ENCODE measurements at places on chromosomes 7 and 10.

DNA sequence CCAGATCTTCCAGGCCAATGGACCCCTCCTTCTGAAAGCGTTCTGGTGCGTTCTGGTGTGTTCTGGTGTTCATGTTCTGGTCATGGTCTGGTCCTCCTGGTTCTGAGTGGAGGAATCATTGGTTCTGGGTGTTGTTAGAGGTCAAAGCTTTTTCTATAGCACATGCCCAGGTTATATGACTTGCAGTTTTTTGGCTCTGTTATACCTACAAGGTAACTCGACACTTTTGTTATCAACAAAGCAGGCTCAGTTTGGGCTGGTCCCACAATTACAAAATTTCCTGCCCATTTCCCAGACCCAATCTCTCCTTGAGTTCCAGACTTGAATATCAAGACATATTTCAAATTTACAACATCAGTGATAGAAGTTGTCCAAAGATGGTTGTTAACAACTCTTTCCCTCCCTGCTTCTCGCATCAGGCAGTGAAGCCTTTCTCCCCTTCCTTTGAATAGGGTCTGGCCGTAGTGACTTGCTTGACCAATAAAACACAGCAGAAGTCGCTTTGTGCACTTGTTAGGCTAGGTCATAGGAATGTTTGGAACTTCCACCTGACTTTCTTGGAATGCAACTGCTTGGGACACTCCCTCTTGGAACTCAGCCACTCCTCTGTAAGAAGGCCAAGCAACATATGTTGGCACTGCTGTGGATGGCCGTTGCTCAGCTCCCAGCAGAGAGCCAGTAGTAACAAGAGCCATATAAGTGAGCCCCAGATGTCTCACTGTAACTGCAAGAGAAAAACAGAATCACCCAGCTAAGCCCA, 83.1 kb upstream of the STEAP1B start:
- DNase-seq: no peak

- DNase-seq: no peak
Observed at GRCh38 chr10:66098595-66099480, 827.0 kb upstream of the LRRTM3 start.

- peak; percentile 61 for DNase-seq
Observed at GRCh38 chr10:22252224-22252800, 34.5 kb upstream of the EBLN1 start.

DNA sequence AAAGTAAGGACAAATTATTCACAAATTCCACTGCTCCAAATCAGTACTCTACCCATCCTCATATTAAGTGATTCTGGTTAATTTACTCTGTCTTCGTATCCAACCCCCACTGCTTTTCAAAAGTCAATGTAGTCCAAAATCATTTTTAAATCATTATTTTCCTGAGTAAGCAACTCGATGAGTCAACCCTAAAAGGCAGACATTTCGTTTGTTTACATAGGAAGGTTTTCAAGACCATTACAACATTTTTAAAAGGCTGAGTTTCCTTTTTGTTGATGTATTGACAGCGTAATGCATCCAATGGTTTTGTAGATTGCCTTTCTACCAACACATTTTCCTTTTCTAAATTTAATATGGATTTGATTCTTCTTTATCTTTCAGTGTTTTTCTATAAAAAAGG, 523.0 kb upstream of the ANKRD30A start:
- DNase-seq: no peak

DNA sequence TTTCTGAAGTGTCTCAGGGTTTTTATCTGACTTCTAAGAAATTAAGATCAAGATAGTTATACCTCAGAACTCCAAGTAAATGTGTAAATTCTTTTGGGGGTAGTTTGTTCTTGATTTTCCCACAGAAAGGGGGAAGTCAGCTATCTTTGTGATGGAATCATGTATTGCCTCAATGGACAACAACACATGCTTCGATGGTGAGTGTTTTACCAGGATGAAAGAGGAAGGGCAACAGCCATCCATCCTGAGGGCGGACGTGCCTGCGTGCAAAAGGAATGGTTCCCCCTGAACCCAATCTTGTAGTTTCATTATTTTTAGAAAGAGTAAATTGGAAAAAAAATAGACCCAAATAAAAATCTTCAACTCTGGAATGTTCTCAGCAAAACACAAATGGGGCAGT, 67.2 kb upstream of the ZPBP start:
- DNase-seq: no peak

DNA sequence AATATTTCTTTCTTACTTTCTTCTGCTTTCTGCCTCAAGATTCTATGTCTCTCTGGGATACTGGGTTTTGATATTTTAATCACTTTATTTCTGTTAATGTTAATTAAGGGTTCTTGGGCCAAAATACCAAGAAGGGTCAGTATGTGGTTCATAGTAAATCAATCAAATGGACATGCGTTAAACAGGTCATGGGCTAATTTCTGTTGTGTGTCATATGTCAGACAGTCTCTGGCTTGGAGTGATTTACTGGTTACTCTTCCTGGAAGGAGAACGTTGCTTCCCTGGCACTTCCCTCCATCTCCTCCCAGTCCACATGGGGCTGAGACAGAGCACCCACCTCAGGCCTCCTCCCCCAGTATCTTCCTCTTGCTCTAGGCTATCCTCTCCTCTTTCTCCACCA, 489.1 kb downstream of the SUGCT start:
- DNase-seq: no peak

DNA sequence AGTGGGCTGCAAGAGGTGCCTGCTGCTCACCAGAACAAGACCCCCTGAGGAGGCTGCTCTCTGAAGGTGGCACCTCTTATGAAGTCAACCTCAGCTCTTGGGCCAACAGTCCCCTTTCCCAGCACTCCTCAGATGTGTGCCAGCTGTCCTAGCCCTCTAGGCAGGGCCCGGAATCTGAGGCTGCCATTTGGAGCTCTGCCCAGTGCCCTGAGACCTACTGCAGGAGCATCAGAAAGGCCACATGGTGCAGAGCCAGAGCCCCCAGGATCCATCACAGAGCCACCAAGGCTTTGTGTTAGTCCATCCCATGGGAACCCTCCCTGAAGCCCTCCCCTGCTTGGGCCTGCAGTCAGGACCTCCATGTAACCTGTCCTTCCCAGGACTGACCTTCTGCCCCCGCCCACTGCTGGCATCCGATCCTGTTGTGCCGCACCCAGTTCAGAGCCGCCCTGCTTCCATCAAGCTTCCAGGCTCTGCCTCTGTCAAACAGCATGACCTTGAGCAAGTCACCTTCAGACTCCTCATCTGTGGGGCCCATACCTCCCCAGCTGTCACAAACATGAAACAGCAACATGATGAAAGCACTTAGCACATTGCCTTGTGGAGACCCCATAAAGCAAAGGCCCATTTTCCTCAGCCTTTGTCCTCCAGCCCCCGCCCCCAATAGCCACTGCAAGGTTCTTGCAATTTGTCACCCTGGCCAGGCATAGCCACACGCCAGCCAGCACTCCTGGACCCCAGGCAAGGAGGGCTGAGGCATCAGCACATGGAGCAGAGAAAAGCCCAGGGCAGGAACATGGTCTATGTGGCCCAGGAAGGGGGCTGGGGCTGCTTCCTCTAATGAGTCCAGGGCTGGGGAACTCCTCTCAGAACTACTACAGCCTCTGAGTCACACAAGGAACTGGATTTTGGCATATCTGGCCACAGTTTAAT, 51.7 kb downstream of the GRID1 start:
- no peak for DNase-seq

DNA sequence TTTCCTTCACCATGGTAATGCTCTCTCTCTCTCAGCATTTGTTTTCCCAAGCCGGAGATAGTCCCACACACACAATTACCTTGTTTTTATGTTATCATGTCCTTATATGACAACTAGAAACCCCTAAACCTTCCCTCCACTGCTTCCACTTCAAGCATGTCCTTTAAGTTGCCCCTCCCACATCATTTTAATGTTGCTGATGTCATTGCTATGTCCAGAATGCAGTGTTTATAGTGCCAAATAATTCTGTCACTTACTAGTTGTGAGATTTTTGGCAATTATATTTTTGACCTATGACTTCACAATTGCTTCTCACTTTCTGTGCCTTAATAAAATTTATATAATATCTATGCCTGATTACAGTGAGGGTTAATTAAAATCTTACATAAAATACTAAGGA, 645.9 kb downstream of the XPNPEP1 start:
- DNase-seq: no peak

DNA sequence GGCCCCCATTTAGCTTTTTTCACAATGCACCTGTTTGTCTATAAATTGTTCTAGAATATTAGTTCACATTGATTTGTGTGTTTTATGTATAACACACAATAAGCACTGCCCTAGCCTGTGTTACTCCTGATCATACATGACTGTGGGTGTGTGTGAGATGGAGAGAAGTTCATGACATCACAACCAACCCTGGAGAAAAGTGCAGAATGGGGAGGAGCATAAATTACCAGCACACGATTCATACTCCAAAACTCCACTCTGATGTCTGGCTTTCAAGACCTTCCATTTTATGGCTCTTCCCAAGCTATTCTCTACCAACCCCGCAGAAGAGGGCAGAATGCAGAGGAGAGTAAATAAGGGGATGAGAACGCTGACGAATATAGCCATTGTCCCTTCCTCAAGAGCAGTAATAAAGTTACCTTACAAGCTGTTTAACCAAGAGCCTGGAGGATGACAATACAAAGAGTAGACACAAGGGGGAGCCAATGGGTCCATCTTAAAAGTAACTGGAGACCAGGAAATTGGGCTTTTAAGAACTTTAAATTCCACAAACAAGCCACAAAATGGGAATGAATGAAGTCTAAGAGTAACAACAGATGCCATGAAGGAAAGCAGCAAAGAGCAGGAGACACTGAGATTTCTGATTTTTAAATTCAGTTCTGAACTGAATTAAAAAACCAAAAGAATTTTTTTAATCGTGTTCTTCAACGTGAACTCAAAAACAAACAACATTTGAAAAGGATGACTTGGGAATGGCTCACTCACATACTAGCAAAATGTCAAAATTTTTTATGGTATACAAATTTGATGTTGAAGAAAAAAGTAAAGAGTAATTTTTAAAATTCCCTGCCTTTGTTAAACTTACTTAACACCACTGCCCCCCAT, 159.6 kb downstream of the PARD3 start:
- DNase-seq: peak; percentile 45

Measured in stimulated activated CD4-positive, alpha-beta T cell treated with anti-CD3 and anti-CD28 coated beads, Interleukin-2, amount 100 ng/mL, for 48 hours (primary cell).